NCI-H460 (cell line): ENCODE measurements at places on chromosomes 4 and X.

GRCh38 chrX:109619771-109620170 is 5.2 kb downstream of the KCNE5 start:
- DNase-seq: no peak

- DNase-seq: no peak
Measured at GRCh38 chr4:8698341-8699062, 105.9 kb downstream of the CPZ start.

- no peak for DNase-seq
Measured at GRCh38 chr4:123615901-123616300, 219.3 kb downstream of the SPRY1 start.

- no peak for DNase-seq
Measured at GRCh38 chr4:90028460-90028859, 98.7 kb upstream of the CCSER1 start.

DNA sequence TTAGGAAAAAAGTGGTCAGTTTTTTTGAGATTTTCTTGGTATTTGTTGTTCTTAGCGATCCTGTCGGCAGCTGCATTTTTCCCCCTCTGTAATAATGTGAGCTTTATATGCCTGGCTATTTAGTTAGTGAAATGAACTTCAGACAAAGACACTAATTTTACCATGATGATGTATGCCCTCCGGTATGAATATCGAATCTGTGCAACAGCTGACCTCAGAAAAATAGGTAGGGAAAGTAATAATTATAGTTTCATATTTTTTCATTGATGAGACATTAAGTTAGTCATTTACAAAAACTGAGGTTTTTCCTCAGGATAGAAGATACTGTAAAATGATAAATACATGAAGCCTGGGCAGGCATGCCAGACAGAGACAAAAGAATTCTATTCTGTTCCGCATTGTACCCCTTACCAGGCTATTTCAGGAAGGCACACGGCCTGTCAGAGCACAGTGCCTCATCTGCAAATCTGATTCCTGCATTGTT is 155.8 kb downstream of the SHROOM3 start:
- no peak for DNase-seq

DNA sequence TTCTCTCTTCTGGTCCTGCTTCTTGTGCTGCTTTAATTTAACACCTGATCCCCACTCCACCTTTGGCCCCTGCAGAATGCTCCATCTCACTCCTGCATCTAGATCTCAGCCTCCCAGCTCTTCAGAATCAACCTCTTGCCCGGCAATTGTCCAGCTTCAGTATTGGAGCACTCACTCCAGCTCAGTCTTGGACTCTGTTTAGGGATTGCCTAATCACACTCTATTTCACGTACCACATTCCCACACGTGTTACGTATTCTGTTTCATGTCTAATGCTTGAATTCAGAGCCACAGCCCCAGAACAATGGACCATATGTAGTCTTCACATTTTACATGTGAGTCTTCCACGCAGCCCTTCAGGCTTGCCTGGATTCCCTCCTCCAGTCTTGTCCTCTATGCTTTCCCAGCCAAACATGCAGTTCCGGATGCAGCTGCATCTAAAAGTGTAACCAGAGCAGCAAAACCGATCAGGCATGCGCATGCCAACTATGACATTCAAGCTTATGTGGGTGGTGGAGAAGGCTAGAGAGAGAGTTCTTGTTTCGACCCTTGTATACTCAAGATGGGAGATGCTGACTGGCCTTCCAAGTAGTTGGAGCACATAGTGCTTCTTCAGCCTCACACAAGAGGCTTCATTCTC is 105.2 kb upstream of the FAM9A start:
- no peak for DNase-seq

- no peak for DNase-seq
Measured at GRCh38 chr4:17630228-17630627, 15.8 kb downstream of the MED28 start.

DNA sequence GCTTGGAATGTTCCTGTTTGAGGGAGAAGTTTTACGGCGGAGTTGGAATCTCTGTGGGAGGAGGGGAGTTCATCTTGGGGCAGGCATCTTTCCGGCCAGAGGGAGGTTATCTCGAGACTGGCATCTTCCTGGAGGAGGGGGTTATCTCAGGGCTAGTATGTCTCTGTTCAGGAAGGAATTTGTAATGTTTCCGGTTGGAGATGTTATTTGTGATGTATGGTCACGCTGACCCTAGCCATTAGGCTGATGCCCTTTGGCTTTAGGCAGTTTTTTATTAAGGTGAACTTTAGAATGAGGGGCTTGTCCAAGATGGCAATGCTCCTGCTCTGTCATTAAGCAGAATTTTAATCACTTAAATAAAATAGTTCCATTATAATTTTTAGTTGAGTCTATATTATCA is 449.7 kb downstream of the PCDH10 start:
- DNase-seq: no peak

DNA sequence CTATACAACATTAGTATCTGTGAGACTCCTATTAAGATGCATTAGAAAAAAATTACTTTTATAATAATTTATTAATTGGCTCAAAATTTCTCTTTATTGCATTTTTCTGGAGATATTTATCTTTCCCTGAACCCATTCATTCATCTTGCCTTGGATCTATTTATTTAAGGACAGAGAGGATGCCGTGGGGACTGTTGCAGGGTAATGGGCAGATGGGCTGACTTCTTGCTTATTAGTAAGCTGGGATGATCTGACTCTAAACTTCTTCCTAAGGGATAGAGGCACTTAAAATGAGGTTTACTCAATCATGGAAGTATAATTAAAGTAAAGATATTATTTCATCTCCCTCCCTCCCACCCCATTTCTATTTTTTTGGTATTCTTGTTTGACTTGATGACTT is 18.2 kb upstream of the ANK2 start:
- DNase-seq: no peak

GRCh38 chr4:97720869-97721432 is 422.3 kb downstream of the STPG2 start:
- DNase-seq: peak; percentile 9

DNA sequence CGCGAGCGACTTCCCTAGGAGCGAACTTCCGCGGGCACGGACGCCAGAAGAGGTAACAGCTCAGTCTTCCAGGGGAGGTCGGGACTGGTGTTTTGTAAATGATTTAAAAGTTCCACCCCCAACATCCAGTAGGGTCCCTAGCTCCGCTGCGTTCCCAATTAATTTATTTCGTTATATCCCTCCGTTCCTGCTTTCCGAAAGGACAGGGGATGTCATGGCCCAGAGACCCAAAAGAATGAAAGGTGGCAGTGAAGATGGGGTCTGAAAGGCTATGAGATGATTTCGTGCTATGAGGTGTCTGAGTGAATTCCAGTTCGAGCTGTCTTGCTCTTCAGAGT is 373 bp upstream of the SMIM43 start:
- DNase-seq: no peak

DNA sequence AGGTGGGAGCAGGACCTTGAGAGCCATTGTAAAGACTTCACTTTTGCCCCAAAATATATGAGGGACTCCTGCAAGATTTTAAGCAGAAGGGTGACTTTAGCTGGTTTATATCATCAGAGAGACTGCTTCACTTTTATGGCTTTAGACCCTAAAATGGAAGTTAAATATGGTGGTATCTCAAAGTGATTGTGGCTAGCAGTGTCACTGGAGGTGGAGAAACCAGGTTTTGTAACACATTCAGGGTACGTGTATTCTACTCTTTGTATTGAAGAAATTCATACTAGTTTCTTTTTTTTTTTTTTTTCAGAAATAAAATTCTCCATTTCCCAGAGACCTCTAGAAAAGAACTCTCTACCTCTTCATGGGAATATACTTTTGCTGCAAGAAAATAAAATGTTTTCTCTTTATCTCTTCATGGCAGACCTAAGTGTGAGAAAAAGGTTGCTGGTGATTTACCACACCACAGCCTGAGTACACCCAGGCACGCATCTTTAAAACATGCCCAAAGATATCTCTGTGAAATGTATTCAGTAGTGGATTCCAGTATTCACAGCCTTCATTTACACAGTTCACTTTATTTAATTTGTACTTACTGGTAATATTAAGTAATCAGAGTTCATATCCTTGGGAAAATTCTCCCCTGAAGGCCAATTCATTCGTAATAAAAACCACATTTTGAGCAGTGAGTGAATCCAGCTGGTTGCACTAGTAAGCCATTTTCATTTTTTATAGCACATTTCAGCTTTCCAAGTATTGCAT is 74.3 kb upstream of the GUCY1A1 start:
- no peak for DNase-seq

GRCh38 chrX:101370888-101371504 is 15.0 kb downstream of the BTK start:
- DNase-seq: no peak

- no peak for DNase-seq
Measured at GRCh38 chr4:166481739-166482138, 608.7 kb downstream of the TLL1 start.

GRCh38 chrX:139820358-139820984 is 112.4 kb downstream of the ATP11C start:
- DNase-seq: no peak

DNA sequence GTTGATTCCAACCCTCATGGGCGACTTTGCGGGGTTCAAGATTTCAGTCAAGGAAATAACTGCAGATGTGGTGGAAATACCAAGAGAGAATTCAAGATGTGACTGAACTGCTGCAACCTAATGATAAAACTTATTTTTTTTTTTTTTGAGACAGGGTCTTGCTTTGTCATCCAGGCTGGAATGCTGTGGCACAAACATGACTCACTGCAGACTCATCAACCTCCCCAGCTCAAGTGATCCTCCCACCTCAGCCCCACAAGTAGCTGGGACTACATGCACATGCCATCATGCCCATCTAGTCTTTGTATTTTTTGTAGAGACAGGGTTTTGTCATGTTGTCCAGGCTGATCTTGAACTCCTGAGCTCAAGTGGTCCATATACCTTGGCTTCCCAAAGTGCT is 19.5 kb upstream of the WDFY3 start:
- DNase-seq: no peak

DNA sequence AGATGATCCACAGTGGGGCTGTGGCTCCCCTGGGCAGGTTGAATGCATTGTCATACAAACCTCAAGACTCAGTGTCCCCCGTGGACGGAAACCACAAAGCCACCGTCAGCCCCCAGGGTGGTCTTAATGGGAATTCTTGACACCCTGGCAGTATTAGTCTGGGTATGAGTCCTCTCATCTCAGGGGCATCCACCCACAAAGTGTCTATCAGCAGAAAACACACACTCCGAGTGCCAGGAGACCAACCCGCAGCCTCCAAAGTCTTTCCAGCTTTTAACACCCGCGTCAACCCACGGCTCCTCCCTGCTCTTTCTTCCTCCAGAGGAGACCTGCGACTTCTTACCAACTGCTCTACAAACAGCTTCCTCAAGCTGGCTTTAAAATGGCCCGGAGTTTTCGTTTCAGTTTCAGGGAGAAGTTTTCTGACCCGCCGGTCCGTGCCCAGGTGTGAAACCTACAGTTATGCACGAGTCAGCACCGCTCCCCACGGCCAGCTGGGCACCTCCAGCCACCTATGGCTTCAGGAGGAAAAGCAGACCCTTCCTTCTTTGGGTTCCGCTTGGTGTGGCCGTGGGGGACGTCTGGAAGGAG is 14.4 kb upstream of the ASMTL start:
- DNase-seq: no peak

DNA sequence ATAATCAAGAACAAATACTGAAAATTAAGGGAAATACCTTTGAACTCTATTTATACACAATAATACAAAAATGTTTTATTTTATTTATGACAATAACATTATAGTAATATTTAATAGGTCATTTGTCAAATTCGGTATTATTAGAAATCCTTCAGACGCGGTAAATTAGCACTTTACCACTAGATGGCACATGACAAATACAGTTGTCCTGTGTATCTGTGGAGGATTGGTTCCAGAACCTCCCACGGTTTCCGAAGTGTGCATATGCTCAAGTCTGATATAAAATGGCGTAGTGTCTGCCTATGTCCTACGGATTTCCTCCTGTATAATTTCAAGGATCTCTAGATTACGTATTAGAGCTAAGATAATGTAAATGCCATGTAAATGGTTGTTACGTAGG is 8.1 kb upstream of the LINC00632 start:
- DNase-seq: peak; percentile 41

GRCh38 chr4:13893211-13893610 is 265.7 kb upstream of the BOD1L1 start:
- DNase-seq: no peak

GRCh38 chr4:10413177-10413576 is 44.0 kb downstream of the ZNF518B start:
- no peak for DNase-seq

GRCh38 chrX:123581586-123581985 is 151.3 kb downstream of the THOC2 start:
- DNase-seq: no peak

DNA sequence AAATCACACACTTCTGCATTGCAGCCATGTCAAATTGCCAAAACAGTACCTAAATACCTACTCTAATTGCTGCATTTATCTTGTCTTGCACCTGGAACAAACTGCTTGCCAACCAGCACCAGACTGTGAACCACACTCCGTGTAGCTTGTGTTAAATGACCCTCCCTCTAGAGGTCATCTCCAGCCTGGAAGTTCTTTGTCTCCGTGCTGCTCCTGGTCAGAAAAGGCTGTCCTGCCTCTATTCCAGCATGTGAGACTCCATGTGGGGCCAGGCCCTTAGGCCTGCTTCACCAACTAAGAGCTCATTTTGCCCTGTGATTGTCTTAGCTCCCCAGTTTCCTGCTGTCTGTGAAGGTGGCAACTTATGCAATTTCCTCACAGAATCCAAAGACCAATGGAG is 28.3 kb downstream of the CNGA2 start:
- no peak for DNase-seq
